ENCODE measurements at places on chromosomes 7 and 10.

- DNase-seq, result no peak
These were observed 14.0 kb downstream of the CYP3A7 start for GRCh38 chr7:99720800-99721595.

DNA sequence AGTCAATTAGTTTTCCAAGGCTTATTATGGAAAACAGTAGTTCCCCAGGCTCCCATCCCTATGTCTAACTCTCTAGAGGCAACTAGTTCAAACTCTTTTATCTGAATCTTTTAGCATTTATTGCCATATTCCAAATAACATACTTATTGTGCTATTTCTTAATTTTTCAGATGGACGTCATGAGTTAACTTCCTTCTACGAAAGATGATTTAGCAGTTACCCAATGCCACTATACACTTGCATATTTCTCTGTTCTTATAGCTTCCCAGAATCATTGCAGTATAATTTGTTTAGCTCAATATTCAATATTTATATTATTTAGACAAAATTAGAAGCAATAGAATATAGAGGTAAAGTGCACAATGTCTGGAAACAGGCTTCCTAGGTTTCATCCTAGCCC is 52.8 kb downstream of the REEP3 start:
- no peak for DNase-seq

- DNase-seq, result no peak
These were observed 36.0 kb upstream of the RSU1 start for GRCh38 chr10:16853201-16853600.

DNA sequence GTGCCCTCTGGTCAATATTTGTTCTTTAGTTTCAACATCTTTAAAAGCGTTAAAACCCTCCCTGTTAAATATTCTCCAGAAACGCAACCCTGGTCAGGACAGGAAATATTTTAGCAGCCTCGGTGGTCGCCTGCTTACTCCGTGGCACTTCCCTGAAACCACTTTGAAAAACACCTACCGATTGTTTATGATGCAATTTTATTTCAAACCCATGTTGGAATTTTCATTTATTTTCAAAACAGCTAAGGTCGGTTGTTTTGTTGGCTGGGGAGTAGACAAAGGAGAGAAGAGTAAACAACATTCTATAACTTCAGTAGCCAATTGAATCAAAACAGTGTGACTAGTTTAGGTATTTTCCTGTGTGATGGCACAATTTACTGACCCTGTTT is 733 bp upstream of the RBP4 start:
- no peak for DNase-seq

GRCh38 chr7:156079156-156079555 is 266.9 kb upstream of the SHH start:
- DNase-seq, result no peak

DNA sequence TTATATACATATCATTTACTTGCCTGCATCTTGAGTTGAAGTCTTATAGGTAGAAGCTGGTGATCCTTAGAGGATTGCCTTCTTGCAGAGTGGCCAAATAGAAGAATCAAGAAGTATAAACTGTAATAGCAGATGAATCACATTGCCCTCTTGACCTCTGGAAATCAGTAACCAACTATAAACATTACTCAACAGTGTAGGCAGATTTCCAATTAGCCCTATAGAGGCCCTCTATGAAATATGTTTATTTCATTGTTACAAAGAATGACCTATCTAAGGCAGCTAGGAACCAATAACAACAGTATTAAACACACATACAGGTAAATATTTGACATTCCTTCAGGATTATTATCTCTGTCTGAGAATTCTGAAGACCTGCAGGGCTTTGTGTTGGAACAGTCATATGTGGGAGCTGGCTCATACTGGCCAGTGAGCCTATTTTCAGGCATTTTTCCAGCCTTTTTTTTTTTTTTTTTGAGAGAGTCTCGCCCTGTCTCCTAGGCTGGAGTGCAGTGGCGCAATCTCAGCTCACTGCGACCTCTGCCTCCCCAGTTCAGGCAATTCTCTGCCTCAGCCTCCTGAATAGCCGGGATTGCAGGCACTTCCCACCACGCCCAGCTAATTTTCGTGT is 7.2 kb upstream of the SRI start:
- no peak for DNase-seq
